GM10248 (cell line): ENCODE measurements at places on chromosomes 7 and 10.

DNA sequence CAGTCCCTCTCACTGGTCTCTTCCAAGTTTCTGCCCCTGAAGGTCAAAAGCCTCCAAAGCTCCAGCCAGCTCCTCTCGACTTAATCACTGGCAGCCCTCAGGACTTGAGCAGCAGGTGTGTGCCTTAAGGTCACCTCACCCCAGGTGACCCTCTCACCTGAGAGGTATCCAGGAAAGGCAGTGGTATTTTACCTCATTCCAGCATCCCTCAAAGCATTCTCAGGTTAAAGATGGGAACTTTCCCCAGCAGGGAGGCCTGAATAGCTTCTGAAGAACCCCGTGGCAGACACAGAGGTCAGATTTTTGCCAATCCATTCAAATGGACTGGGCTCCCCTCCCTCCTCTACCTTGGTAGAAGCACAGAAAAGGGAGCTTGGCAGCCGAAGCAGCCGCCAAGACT is 148.2 kb downstream of the GFRA1 start:
- no peak for DNase-seq

DNA sequence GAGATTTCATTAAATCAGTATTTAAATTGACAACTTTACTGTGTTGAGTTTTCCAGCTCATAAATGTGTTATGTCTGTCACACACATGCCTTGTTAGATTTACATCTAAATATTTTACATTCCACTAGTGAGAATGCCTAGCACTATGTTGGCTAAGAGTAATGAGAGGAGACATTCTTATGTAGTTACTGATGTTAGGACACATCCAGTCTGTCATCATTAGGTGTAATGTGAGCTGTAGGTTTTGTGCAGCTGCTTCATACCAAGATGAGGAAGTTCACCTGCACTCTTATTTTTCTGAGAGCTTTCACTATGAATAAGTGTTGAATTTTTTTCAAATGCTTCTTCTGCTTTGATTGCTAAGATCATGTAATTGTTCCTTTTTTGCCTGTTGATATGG is 218.0 kb upstream of the IGFBP3 start:
- peak; percentile 39 for DNase-seq

DNA sequence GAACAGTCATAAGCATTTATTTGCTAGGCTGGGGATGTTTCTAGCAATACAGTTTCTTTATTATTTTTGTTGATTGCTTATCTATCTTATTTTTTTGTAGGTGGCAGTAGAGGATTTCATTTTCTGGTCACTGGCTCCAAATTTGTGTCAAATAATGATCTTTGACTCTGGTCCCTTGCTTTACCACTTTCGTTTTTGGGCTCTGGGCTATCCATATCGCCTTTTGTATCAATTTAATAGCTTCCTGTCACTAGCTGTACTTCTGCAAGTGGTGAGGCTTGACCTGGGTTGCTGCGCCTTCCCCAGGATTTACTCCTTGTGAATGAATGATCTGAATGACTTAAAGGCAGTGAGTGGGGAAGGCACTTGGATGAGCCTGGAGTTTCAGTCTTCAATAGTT is 48.4 kb downstream of the MDFIC start:
- DNase-seq = no peak

- DNase-seq = no peak
These were observed 144.5 kb downstream of the ADCY1 start for GRCh38 chr7:45718464-45719330.

- DNase-seq = no peak
These were observed 14.5 kb upstream of the HOXA13 start for GRCh38 chr7:27214239-27214950.

DNA sequence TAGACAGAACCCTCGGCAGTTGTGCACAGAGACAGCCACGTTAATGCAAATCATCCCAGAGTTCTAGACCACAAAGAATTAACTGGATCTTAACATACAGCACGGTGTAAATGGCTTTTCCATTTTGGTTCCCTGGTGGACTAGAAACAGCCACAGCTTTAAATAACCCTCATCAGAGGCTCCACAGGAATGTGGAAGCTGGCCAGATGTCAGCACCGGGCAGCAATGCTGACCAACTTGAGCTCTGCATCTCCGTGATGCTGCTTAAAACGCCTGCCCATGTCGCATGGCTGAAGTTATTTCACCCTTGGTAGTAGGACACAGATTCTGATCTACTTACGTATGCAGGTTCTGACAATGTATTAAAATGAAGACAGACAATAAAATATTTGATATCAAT is 24.5 kb downstream of the RSU1 start:
- no peak for DNase-seq

DNA sequence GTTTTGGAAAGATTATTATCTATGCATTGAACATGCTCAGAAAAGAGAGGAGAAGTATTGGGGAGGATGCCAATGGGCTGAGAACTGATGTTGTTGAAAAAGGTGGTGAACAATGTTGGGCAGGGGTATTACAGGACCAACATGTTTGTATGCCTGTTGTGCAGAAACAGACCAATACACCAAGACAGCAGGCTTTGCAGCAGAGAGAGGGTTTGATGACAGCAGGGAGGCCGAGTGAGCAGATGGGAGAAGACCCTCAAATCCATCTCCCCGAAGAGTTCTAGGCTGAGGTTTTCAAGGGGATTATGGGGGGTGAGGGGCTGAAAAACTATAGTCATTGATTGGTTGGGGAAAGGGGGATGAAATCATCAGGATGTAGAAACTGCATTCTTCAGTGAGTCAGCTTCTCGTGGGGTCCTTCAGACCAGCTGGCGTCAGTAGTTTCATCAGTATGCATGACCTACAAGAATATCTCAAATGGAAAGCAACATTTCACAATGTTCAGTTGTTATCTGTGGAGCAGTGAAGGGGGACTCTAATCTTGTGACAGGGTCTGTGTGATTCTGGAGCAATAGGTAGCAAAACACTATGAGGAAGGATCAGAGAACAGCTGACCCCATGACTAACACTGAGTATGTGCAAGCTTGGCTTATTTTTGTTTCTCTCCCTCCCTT is 167.8 kb downstream of the BAMBI start:
- no peak for DNase-seq

GRCh38 chr7:133778472-133778871 is 348.7 kb upstream of the LRGUK start:
- peak; percentile 26 for DNase-seq

GRCh38 chr7:74012842-74013249 is 15.1 kb upstream of the ELN start:
- DNase-seq = peak; percentile 92

GRCh38 chr7:51126813-51127617 is 189.6 kb downstream of the COBL start:
- no peak for DNase-seq

DNA sequence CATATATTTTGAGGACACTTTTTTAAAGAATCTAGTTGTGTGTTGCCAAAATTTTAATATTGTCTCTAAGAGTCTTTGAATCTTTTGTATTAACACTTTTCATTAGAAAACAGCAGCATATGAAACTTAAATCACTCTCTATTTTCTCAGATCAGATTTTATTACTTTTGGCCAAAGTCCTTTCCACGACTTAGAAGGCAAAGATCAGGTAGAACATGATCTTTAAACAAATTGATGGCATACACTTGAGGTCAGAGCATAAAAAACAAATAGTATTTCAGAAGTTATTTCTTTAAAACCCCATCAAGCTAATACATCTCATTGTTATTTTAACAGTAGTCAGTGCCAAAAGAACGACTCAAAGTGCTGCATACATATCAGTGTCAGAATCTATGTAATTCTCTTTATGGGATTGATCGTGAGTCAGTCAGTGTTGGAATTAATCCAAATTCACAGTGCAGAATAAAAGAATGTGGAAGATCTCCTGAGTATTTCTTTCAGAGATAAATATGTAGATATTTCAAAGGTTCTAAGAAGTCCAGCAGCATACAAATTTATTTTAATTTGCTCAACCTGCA is 9.6 kb upstream of the AGMO start:
- DNase-seq = no peak

- DNase-seq = no peak
These were observed 335.1 kb downstream of the GATA3 start for GRCh38 chr10:8389630-8390029.

GRCh38 chr7:137818036-137818435 is 28.7 kb downstream of the DGKI start:
- no peak for DNase-seq

- DNase-seq = no peak
These were observed 66.0 kb downstream of the MAD1L1 start for GRCh38 chr7:2166625-2167280.

GRCh38 chr10:102675666-102676533 is 31.6 kb downstream of the TRIM8 start:
- DNase-seq = peak; percentile 56

DNA sequence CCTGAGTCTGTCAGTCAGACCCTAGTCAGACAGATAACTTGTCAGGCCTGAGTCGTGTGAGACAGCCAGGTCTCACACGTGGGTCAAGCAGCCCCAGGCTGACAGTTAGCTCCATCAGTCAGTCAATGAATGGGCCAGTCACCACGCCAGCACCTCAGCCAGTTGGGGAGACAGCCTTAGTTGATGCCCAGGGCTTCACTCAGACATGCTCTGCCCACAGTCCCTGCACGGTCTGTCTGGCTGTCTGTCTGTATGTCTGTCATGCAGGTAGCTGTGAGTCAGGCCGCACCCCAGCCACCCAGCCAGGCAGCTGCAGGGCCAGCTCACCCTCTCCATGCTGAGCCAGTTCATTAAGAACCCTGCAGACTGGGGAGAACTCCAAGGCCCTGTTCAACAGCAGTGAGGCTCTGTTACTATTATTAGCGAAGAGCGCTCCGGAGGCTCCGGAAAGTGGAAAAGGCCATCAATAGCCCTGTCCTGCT is 141.1 kb upstream of the PCBD1 start:
- no peak for DNase-seq

DNA sequence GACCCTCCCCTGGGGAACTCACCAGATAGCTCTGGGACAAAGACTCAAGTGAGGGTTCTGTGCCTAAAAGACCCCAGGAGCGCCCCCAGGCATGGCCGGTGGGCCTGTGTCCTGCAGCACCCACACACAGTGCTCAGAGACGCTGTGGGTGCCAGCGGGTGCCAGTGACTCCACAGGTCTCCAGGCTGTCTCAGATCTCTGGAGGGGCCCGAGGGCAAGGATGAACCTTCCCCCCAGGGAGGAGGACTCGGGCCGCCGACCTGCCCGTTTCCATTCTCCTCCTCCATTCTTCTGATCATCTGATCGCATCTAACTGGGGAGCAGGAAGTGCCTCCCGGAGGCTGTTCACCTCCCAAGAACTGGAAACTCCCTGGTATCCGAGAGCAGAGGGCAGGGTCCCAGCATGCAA is 980 bp downstream of the ADAM8 start:
- peak; percentile 63 for DNase-seq

DNA sequence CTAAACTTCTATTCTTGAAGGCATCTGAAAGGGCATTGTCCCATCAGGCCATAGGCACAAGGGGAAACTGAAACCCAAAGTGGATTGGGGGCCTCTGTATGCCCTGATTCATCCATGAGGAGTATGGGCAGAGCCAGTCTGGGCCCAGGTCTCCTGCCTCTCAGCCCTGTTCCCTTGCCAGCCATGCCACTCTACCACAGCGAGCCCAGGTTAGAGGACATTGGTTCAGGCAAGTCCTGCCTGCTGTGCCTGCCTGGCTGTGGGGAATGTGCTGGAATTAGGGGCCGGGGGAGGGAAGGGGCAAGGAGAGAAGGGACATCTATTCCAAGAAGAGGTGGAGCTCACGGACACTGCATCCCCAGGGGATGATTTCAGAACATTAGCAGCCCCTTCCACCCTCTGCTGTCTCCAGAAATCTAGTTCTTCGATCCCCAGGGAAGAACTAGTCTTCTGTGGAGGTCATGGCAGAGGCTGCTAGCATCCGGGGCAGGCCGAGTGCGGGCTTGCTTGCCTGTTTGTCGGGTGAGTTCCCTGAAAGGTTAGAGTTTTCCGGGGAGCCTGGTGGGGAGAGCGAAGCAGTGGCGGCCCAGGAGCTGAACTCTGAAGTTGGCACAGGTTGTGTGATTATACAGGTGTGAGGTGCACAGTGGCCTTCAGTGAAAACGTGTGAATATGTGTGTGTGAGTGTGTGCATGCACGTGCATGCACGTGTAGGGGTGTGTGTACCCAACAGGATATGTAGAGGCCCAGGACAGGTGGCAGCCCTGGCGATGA is 37.8 kb downstream of the TBATA start:
- no peak for DNase-seq

DNA sequence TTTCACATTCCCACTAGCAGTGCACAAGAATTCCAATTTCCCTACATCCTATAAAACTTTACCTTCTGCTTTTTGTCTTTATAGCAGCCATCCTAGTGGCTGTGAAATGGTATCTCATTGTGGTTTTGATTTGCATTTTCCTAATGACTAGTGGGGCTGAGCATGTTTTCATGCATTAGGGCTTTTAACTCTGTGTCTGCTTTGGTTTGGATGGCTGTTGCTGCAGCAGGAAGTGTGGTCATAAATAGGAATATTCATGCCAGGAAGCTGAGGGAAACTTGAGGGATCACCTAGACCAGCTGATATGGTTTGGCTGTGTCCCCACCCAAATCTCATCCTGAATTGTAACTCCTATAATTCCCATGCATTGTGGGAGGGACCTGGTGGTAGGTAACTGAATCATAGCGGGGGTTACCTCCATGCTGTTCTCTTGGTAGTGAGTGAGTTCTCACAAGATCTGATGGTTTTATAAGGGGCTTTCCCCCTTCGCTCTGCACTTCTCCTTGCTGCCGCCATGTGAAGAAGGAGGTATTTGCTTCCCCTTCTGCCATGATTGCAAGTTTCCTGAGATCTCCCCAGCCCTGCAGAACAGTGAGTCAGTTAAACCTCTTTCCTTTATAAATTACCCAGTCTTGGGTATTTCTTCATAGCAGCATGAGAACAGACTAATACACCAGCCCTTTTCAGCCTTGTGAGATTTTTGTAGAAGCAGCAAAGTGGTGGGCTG is 181.8 kb upstream of the PITRM1 start:
- no peak for DNase-seq

GRCh38 chr10:76040830-76041220 is 609.4 kb downstream of the LRMDA start:
- no peak for DNase-seq

GRCh38 chr7:82633592-82633991 is 190.0 kb upstream of the CACNA2D1 start:
- no peak for DNase-seq

DNA sequence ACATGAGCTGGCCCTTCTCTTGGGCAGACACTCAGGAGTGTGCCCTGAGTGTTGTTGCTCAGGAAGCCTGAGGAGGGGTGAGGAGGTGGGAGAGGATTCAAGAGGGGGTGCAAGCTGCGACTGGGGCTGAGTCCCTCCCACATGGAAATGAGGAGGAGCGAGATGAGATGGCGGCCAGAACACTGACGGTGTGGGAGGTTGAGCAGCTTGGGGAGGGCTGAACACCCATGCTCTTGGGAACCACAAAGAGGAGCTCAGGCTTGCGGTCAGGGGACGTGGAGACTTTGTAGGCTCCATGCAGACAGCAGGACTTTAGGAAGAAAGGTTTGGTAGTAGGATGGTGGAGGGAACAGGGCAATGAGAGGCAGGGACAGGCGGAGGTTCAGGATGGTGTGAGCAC is 163.2 kb upstream of the SHH start:
- no peak for DNase-seq

DNA sequence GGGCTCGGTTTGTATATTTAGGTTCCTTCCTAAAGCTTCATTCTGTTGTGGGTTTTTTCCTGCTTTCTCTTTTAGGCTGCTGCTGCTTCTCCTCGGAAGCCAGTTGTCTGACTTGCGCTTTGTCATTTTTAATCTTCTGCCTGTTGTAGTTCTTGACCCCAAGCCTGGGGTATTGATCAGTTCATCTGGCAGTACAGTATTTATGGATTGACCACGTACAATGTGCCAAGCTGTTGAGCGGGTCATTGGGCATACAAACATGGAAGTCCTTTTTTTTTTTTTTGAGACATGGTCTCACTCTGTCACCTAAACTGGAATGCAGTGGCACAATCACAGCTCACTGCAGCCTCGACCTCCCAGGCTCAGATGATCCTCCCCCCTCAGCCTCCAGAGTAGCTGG is 4.3 kb downstream of the PROSER2 start:
- no peak for DNase-seq
